ENCODE measurements at places on chromosomes 6 and 20. TPM values are rescaled to one million over a fixed set of nuclear protein-coding genes. Genes with fewer than 3 reads are reported as not detected.

The IL17F gene
- total RNA-seq: not detected

GRCh38 chr20:5871459-5872410 is 78.6 kb downstream of the TRMT6 start:
- DNase-seq: peak; percentile 81

DNA sequence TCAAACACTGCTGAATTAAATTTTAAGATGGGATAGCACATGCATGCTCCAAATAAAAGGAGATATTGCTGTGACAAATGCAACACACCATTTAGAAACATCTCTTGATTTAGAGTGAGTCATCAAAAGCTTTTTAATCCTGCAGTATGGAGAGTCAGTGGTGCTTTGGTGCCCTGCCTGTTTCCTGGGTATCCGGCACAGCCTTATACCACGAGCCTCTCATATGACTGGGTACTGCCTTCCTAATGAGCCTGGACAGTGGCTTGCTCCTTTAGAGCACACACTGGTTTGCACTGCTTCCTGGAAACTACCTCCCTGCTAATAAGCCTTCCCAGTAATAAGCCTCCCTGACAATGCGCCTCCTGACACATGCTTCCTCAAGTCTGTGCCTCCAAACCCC is 65.3 kb upstream of the KCNK16 start:
- DNase-seq: no peak

DNA sequence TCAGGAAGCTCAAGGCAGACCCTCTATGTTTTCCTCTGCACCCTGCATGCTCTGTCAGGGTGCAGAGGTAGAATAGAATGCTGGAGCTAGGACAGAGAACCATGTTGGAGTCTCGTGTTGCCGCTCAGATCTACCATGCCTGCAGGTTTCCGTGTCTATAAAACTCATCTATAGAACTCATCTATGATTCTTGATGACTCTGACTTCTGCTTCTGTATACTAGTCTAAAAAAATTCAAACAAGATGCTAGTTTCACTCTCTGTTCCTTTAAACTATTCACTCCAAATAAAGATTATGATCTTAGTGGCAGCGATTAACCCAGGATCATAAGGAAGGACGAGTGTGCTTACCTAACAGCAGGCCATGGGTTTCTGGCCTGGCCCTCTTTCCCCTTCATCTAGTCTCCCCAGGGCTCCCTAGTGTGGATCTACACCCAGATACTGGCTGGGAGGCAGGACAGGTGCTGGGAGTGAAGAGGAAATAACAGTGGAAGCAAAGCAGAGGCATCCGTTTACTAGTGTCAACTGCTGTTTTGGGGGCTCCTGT is 162.7 kb upstream of the SUPT3H start:
- DNase-seq: no peak

The DEFB115 gene
- not detected for total RNA-seq

DNA sequence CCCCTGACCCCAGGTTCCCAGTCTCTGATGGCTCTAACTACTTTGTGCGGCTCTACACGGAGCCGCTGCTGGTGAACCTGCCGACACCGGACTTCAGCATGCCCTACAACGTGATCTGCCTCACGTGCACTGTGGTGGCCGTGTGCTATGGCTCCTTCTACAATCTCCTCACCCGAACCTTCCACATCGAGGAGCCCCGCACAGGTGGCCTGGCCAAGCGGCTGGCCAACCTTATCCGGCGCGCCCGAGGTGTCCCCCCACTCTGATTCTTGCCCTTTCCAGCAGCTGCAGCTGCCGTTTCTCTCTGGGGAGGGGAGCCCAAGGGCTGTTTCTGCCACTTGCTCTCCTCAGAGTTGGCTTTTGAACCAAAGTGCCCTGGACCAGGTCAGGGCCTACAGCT is 9.6 kb downstream of the PIGT start:
- DNase-seq: no peak

DNA sequence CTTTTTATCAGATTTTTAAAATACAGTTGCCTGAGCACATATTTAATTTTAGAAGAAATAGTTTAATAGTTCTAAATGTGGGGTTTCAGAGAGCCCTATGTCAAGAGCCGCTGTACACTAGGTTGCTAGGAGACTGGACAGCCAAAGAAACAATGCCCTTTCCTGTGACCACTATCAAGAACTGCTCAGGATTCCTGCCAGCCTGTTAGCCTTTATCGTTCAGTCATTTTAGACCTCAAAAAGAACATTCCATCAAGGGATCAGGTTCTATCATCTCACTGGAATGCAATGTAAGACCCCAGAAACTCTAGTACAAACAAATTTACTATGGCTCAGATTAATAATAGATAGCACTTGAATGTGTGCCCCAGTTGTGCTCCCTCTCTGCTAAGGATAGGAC is 181.2 kb upstream of the CCN2 start:
- no peak for DNase-seq

The SLC35B3 gene
- total RNA-seq: 12.6 TPM

DNA sequence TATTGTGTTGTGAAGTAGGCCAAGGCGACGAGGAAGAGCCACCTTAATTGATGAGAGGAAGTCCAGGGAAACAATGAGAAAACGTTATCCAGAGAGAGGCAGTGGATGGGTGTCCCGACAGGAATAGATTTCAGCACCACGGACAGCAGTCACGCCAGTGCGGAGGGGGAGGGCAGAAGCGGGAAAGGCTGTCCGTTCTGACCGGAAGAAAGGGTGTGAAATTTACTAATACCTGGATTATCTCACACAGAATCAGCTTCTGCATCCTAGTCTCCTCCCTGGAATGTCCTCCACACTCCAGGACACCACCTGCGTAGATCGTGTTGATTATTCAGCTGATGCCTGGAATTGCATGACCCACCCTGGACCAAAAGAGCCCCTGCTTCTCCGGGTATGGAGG is 7.4 kb upstream of the BPIFA3 start:
- no peak for DNase-seq

DNA sequence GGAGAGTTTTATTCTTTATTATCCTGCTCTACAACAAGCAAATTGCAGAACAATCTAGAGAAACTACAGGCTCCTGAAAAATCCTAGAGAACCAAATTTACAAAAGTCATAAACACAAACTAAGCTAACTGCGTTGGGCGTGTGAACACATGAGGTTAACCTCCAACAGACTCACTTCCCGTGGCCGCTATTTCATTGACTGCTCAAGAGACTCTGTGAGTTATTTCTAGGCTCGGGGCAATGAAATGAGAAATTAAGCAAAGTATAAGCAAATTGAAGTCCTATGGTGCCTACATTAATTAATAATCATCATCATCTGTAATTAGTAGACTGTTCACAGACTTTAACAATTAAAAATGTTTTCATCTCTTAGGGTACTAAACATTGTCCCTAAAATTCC is 100.0 kb downstream of the MBOAT1 start:
- DNase-seq: no peak

- no peak for DNase-seq
Measured at GRCh38 chr6:119426619-119427018, 77.1 kb upstream of the MAN1A1 start.

DNA sequence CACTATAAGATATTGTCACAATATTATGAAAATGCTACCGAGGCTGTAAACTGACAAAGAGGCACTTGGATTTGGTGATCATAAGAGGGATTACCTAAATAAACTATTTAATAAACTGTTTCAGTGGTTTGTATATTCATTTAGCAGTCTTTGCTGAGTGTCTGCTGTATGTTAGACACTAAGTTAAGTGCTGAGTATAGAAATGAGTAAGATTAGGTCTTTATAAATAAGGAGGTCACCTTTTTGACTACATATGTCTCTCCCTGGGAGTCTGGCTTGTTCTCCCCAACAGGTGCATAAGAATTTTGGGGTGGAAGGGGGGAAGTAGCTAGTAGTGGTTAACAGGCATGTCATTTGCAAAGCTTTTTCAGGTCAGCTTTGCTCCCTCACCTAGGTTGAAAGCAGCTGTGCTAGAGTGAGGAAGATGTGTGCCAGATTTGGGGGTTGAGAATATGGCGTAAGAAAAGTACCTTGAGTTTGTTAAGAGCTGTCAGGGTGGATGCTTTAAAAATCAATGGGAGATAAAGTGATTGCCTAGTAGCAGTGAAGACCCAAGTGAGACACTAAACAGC is 246.3 kb downstream of the ZFAND3 start:
- peak; percentile 41 for DNase-seq

The PRSS16 gene
- total RNA-seq: 12.9 TPM

DNA sequence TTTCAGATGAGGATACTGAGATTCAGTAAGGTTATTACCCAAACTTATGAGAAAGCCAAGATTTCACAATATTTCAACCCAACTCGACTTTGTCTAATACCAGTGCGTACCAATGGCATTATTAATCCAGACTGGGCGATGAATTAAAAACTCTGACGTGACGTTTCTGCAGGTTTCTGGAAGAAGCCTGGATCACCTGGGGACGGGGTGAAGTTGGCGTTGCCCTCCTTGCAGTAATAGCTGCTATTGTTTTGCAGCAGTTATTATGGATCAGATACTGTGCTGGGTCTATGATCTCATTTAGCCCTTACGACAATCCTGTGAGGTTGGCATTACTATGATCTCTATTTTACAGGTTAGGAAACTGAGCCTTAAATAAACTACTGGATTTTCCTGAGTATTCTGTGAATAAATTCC is 569 bp upstream of the CDC5L start:
- DNase-seq: no peak

- DNase-seq: peak; percentile 81
Measured at GRCh38 chr6:34196116-34196832, 40.4 kb upstream of the HMGA1 start.

GRCh38 chr6:51949526-51949925 is 137.9 kb downstream of the PKHD1 start:
- DNase-seq: no peak

The JAG1 gene
- 0.06 TPM for total RNA-seq

DNA sequence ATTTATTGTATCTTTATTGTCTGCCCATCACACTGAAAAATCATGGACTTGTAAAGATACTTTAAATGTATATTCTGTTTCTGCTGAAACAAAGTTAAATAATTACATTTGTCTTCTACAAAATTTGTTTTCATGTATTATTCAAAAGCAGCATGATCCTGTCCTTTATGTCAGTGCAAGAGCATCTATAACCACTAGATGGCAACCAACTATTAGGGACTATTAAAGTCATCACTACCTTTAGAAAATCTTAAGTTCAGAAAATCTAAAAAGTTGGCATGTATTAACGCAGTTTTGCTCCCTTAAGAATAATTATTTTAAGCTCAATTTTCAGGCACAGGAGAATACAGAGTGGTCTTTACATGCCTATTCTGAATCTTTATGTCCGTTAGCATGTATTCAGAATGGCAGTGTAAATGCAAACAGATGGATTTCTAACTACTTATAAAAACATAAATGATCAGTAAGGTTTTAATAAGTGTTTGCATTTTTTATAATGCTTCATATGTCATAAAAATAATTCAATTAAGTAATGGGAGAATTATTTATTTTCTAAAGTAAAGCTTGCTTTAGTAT is 17.8 kb downstream of the TMEM30A start:
- DNase-seq: peak; percentile 57
